ENCODE measurements at places on chromosomes 16 and 17.

DNA sequence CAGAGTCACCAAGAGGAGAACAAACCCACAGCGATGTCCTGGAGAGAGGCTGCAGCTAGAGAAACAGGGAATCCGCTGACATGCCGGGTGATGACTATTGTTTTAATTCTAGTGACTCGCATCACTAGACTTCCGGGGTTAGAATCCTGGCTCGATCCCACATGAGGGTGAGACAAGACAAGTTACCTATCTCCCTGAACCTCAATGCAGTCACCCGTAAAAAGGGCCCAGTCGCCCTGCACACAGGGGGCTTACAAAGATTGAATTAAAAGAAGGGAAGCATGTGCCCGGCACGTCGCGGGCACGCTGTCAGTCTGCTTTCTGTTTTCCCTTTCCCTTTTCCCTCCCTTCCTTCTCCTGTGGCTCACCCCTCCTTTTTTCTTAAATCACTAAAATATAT, 212.9 kb upstream of the FOXF1 start:
- no peak for DNase-seq

DNA sequence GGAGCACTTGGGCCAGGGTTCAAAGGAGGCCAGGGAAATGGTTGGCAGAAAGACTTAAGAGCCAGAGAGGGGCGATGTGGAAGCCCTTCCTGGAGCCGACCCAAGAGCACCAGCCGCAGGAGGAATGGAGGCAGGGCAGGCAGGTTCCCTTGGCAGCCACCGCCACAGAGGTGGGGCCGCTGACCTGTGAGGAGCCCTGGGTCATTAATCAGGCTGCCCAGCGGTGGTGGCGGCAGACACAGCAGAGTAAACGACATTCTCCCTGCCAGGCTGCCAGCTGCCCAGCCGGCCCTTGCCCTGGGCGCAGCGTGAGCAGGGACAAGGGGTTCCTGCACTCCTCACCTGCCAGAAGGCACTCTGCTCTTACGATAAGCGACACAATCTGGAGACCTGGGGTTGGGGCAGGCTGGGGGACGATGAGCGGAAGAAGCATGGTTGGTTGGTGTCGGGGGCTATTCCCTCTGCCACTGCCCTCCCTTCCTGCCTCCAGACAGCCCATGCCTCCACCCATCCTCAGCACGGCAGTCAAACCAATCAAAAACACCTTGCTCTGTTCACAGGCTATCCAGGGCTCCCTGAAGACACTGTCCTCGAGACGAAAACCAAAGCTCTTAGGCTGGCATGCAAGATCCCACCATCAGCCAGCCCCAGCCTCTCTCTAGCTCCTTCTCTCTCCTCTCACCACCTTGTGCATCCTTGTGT, 40.9 kb downstream of the PLXDC1 start:
- DNase-seq = no peak

GRCh38 chr17:42623271-42623670, 13.8 kb downstream of the TUBG1 start:
- DNase-seq = no peak

DNA sequence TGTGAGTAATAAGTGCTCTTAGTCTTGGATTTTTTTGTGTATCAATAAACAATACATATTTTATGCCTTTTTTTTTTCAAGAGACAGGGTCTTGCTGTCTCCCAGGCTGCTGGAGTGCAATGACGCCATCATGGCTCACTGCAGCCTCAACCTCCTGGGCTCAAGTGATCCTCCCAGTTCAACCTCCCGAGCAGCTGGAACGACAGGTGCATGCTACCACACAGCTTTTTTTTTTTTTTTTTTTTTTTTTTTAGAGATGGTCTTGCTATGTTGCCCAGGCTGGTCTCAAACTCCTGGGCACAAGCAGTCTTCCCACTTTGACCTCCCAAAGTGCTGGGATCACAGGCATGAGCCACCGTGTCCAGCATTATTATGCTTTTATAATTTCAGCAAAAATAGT, 13.0 kb downstream of the ACSF2 start:
- DNase-seq = no peak

GRCh38 chr16:86198206-86199118, 299.5 kb downstream of the IRF8 start:
- DNase-seq = no peak

DNA sequence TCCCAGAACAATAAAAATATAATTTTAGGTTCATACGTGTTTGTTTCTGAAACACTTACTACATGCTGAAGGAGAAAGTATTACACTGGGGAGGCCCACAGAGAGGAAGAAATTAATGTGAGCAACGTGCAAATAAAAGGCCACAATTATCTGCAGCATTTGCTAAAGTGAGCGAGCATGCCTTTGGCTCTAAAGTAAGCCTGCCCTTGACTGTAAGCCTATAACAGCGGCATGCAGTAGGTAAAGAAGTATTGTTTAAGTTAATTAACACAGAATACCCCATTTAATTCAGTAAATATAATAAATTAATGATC, 13.2 kb upstream of the COTL1 start:
- DNase-seq = no peak

DNA sequence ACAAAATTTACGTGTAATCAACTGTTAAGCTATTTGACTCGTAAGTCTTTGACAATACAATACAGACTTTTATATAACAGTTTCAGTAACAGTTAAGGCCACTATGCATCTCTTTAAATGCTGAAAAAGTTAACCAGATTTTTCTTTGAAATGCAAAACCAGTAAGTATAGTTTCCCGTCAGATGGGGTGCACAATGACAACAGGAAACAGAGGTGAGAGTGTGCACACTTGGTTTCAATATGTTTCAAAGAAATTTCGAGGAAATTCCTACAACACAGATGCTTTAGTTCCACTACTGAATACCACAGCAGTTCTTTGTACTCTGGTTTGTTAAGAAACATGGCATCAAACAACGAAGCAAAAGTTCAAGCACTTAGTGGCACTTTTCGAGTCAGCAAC, 48.4 kb downstream of the RNF157 start:
- DNase-seq = no peak

DNA sequence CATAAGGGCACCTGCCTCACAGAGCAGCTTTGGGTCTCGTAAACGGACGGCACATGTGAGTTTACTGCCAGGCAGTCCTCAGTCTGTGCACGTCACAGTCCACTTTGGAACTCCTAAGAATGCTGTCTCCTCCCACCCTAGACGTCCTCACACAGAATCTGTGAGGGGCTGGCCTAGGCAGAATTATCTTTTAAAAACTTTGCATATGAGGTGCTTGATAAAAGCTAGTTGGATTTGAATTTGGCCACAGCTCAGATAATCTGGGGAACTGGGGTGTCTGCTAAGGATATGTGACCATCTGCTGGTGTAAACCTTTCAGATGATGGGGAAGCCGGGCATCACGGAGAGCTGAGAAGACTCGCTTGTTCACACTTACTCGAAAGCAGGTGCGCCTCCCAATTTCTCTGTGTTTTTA, 64.4 kb downstream of the METRNL start:
- DNase-seq = no peak

GRCh38 chr17:7676533-7676932, 10.8 kb downstream of the TP53 start:
- DNase-seq = no peak

DNA sequence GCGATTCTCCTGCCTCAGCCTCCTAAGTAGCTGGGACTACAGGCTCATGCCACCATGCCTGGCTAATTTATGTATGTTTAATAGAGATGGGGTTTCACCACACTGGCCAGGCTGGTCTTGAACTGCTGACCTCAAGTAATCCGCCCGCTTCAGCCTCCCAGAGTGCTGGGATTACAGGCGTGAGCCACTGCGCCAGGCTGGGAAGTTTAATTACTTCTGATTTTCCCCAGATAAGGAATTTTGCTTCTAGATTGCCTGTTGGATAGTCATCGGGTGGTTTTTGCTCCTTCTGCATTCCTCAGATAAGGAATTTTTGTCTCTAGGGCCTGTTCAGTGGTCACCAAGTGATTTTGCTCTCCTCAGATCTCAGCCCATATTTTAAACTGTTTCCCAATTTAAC, 112.5 kb downstream of the MAP2K4 start:
- DNase-seq = no peak

- no peak for DNase-seq
Measured at GRCh38 chr17:82984751-82985427, 94.5 kb upstream of the METRNL start.

GRCh38 chr17:63497708-63498483, 21.0 kb downstream of the ACE start:
- no peak for DNase-seq

Data from brain pericyte (primary cell).